Pancreas (tissue), 10 donors: ENCODE measurements at places on chromosomes 4 and X. TPM values are rescaled to one million over a fixed set of nuclear protein-coding genes. Genes with fewer than 3 reads are reported as not detected.

Gene ENPP6
- 0.05 TPM for polyA plus RNA-seq

Gene REELD1
- polyA plus RNA-seq, result 0.76 TPM

GRCh38 chr4:144948009-144948408, 150.0 kb downstream of the ANAPC10 start:
- DNase-seq, result no peak
- no peaks in the 10 kb centered on the region for H3K27me3 ChIP-seq
- H3K27ac ChIP-seq, result no peak overlapping the region

DNA sequence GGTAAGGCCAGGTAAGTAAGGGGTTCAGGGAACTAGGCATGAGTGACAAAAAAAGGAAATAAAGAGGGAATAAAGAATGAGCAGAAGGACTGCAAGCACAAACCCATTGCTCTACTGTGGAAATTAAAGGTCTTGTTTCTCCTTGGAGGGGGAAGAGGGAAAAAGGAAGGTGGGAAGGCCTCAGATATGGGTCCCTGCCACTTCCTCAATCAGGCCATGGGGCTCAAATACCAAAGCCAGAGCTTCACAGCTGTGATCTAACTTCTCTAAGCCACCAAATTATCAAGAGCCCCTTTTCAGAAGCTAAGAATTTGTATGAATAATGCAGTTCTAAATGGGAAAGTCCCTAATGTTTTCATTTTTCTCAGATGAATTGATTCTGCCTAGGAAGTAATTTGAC, 4.7 kb downstream of the USP51 start:
- no peaks in the 10 kb centered on the region for H3K36me3 ChIP-seq
- H3K4me3 ChIP-seq, result no peak overlapping the region
- no peak for DNase-seq
- no peaks in the 10 kb centered on the region for H3K4me1 ChIP-seq
- no peak overlapping the region for H3K27ac ChIP-seq

DNA sequence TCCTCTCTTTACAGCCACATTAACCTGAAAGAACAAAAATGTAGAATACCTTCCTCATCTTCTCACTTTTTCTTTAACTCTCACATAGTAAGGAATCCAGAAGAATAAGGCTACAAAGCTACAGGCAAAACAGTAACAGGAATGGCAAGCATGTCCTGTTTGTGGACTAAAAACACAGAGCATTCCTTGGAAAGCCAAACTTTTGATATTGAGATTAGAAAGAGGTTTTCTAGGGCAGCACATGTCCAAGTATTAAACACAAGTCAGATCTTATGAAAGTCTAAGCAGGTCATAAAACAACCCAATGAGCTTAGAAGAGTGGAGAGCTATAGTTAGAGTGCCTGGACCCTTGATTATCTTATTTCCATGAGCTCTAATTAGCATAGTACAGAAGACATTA, 58.2 kb upstream of the FAM9C start:
- H3K4me3 ChIP-seq, result no peak overlapping the region
- H3K36me3 ChIP-seq, result no peaks in the 10 kb centered on the region
- peaks cover 19% of the 10 kb centered on the region for H3K4me1 ChIP-seq
- H3K27ac ChIP-seq, result no peak overlapping the region
- DNase-seq, result no peak
- no peaks in the 10 kb centered on the region for H3K27me3 ChIP-seq

DNA sequence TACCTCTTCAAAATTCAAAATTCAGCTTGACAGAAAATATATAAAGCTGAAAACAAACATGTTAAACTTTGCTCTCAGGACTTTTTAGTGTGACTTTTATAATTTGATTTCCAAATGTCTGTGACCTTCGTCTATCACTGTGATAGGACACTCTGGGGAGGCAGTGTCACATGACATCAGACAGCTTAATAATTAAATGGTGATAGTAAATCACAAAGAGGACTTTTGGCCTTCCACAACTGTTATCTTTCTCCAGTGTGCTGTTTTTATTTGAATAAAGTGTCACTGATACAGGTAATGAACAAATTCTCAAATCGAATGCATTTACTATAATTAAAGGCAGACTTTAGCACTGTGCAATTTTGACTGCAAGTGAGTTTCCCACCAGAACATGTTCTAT, 83.1 kb downstream of the MID1 start:
- no peak overlapping the region for H3K4me3 ChIP-seq
- peak overlapping the region; percentile 30 for H3K27ac ChIP-seq
- H3K27me3 ChIP-seq, result no peaks in the 10 kb centered on the region
- no peaks in the 10 kb centered on the region for H3K36me3 ChIP-seq
- no peaks in the 10 kb centered on the region for H3K4me1 ChIP-seq
